Ureter (tissue), 1 donor: ENCODE measurements at places on chromosomes 7 and 10. TPM values are rescaled to one million over a fixed set of nuclear protein-coding genes. Genes with fewer than 3 reads are reported as not detected.

DNA sequence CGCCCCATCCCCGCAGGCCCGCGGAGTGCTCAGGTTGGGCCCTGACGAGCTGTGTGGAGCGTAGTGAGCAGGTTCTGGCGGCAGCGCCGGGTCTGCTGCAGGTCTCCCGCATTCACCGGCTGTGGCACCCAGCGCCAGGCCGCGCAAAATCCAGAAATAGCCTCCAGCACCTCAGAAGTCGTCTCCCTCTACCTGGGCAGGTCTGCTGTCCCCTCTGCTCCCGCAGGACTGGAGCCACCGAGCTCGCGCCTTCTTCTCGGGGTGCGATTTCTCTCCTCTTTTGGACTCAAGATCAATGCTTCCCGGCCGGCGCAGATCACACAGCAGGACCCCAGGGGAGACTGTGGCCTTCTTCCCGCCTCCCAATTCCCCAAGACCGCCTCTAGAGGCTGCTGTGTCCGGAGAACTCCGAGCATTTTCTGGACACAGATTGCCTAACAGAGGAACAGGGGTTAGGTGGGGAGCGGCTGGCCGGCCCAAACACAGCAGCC is 8.4 kb downstream of the TLX1 start:
- no peak for DNase-seq

- no peak for DNase-seq
These were observed 35.0 kb downstream of the GNA12 start for GRCh38 chr7:2808891-2809665.

- DNase-seq: no peak
These were observed 111.4 kb downstream of the BAMBI start for GRCh38 chr10:28788762-28789161.

DNA sequence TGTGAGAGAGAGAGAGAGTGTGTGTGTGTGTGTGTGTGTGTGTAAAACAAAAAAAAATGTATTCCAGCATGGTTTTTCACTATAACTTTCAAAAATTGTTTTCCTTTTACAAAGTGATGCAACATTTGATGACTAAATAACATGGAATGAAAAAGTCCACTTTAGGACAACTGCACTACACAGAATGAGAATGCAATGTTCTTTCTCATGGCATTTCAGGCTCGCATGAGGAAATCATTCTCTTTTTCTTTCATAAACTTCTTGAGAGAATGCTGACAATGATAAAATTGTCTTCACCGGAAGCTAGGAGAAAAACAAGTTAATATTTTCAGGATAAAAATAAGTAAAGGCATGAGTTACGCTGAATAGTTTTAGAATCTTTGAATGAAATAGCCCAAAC is 53.7 kb downstream of the SLC16A12 start:
- DNase-seq: no peak

DNA sequence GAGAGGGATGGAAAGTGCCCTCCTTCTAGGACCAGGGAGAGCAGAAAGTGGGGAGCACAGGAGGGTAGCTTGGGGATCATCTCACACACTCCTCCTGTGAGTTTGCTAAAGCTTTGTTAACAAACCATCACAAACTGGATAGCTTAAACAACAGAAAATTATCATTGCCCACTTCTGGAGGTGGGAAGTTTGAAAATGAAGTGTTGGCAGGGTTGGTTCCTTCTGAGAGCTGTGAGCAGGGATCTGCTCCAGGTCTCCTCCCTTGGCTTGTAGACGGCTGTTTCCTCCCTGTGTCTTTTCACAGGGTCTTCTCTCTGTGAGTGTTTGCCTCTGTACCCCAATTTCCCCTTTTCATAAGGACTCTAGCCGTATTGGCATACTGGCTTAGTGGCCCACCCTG is 32.0 kb upstream of the CXCL12 start:
- no peak for DNase-seq

GRCh38 chr7:9854605-9855004 is 1119.1 kb upstream of the PHF14 start:
- DNase-seq: no peak

DNA sequence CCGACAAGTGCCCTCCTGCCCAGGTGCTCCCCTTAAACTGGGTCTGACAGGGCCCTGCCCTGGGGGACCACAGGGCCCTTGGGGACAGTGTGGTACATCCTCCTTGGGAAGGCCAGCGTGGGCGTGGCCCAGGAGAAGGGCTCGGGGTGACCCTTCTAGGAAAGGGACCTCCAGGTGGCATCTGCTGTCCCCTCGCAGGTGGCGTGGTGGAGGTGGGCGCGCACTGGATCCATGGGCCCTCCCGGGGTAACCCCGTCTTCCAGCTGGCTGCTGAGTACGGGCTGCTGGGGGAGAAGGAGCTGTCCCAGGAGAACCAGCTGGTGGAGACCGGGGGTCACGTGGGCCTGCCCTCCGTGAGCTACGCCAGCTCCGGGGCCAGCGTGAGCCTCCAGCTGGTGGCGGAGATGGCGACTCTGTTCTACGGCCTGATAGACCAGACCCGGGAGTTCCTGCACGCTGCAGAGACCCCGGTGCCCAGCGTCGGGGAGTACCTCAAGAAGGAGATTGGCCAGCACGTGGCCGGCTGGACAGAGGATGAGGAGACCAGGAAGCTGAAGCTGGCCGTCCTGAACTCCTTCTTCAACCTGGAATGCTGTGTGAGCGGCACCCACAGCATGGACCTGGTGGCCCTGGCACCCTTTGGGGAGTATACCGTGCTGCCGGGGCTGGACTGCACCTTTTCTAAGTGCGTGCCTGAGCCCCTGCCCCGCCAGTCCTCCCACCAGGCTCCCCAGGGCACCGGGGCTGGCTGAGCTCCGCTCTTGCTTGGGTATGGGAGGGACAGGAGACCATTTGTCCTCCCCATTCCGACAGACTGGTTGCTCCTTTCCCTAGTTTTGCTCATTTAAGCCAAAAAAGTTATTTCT is 972 bp downstream of the PAOX start:
- DNase-seq: peak; percentile 62

DNA sequence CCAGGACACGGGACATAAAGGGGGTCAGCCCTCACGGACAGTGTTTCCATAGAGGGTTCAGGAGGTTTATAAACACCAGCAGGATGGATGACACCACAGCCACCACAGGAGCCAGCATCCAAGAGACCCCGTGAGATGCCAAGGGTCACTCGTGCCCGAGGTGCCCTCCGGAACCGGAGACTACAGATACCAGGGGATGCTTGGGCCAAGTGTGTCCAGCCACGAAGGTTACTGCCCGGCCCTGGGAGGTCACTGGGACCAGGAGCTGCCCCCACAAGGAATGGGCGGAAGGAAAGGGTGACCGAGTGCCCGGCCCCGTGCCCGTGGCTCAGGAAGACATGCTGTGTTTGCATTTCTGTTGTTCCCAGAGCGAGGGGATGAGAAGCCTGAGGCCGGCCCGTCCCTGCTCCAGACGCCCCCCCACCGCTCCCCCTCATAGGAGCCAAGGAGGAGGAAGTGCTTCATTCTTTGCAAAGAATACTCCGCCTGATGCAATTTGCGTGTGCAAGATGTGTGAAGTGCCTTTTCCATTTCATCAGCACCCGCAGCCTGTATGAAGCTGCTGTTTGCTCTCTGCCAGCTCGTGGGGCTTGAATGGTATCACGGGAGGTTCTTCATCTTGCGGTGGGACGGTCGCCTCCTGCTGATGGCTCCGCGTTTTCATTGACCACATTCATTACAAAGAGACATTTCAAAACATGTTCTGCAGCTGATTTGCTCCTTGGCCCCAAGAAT is 176.4 kb downstream of the ELFN1 start:
- DNase-seq: no peak

- DNase-seq: no peak
These were observed 65.8 kb downstream of the APBB1IP start for GRCh38 chr10:26503911-26504310.

DNA sequence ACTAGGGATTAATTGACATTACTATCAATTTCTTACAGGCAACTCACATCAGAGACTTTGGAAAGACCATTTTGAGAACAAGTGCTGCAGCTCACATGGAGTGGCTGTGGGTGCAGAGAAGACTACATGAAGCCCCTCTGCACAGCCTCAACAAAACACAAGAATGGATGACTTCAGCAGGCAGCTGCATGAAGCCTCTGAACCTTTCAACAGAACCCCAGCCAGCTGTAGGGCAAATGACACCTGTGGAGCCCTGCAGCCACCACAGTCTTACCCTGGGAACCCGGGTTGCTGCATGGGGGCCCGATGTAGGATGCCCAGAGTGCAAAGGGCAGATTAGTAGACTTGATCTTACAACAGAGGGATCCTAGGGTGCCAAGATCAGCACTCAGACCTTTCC is 62.0 kb upstream of the CAMK2B start:
- no peak for DNase-seq

GRCh38 chr10:101157756-101158458 is 26.8 kb downstream of the TLX1 start:
- DNase-seq: peak; percentile 2

GRCh38 chr10:70622981-70623844 is 20.7 kb upstream of the PRF1 start:
- no peak for DNase-seq

DNA sequence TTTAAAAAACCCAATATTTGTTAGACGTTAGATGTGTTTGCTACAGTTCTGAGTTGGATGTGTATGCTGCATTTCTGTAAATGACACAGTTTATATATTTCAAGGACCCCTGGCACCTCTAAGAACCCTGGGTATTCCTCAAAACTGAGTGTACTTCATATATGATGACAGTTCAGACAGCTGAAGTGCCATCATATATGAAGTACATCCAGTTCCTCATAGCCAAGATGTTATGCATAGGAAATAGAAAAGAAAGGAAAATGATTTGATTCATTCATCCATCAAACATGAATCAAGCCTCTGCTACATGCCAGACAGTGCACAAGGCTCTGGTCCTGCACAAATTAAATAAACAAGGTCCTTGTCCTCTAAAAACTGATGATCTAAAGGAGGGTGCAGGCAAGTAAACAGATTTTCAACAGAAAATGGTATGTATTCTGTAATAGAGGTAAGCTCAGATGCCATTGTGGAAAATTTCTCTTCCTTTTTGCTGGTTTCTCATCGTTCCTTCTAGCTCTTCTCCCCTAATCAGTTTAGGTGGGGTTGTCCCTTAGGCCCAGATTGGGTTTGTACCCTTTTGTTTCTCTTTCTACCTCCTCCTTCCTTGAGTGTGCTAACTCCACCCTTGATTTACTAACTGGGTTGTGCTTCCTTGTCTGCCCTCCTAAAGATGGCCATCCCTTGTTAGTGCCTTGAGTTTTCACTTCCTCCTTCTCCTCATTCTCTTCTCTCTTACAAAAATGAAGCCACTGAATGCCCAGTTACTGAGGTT is 25.3 kb upstream of the SMIM30 start:
- DNase-seq: no peak

DNA sequence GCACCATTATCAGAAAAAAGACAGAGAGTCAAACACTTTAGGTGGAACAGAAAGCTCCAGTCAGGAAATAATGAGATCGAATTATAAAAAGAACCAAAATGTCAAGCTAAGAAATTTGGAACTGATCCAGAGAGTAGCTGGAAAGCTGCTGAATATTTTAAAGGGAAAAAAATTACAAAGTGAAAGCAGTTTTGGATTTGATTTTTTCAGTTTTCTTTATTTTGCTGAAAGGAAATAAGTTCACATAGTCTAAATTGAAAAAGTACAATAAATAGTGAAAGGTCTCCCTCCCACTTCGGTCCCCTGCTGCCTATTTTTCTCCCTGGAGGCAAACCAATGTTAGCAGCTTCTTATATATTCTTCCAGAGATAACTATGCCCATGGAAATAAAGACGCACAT is 11.3 kb upstream of the TOMM7 start:
- DNase-seq: no peak

DNA sequence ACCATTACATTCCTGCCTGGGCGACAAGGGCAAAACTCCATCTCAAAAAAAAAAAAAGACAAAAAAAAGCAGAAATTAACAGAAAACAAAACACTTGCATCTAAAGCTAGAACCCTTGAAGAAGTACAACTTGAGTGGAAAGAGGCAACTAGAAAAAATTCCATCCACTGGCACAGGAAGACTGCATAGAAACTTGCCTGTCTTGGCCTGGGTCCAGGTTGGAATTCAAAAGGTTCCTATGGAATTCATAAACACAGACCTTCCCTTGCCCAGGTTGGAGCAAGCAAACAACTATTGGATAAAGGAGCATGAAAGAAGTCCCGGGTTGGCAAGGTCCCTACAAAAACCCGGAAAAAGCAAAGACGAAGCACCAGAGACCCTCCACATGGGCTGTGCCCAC is 69.8 kb downstream of the CCDC71L start:
- no peak for DNase-seq

SPDYE1 gene
- not detected for total RNA-seq

CRHR2 gene
- 0.34 TPM for total RNA-seq

UNC5B gene
- 61.8 TPM for total RNA-seq

ALOX5 gene
- 237 TPM for total RNA-seq

GDF2 gene
- not detected for total RNA-seq
